ENCODE measurements at places on chromosomes 13 and 19.
A peak's percentile ranks its signal among the peaks of the same experiment; 100 is the strongest.

DNA sequence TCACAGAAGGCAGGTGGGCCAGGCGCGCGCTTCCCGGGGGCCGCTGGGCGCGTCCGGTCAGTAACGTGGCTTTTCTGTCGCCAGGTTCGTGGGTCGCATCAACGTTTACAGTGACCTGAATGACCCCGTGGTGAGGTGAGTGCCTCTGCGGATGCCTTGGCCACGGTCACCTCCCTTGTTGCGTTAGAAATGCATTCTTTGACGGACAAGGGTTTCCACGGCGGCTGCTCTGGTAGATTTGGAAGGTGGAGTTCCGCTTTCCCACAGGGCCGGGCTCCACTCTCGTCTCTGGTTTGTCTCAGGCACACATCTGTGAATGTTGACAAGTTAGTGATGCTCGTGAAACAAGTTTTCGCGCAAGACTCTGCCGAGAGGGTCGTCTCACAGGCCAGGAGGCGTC is 130.0 kb downstream of the ATP11A start:
- no peak for DNase-seq

- DNase-seq = no peak
Measured at GRCh38 chr13:60267498-60268202, 103.9 kb upstream of the DIAPH3 start.

GRCh38 chr19:17021793-17022590 is 4.6 kb downstream of the CPAMD8 start:
- no peak for DNase-seq

GRCh38 chr13:110062777-110063442 is 244.0 kb downstream of the COL4A1 start:
- no peak for DNase-seq

GRCh38 chr19:47545061-47545948 is 27.6 kb downstream of the ZNF541 start:
- DNase-seq = no peak

GRCh38 chr13:32905063-32905863 is 111.0 kb upstream of the KL start:
- no peak for DNase-seq

- no peak for DNase-seq
Measured at GRCh38 chr13:98632961-98633360, 56.1 kb upstream of the STK24 start.

- peak; percentile 17 for DNase-seq
Measured at GRCh38 chr13:100646030-100646673, 28.4 kb downstream of the TMTC4 start.

- DNase-seq = no peak
Measured at GRCh38 chr19:32082028-32082427, 263.4 kb upstream of the ZNF507 start.

- DNase-seq = no peak
Measured at GRCh38 chr19:39237200-39238184, 7.3 kb downstream of the IFNL3 start.

GRCh38 chr19:45117167-45117594 is 24.2 kb downstream of the PPP1R37 start:
- DNase-seq = no peak

Measured in neural crest cell (in vitro differentiated cells).